Nucleus accumbens (tissue), 56 donors: ENCODE measurements at places on chromosomes 1 and 21.

GRCh38 chr1:201983380-201983805, 945 bp downstream of the RNPEP start:
- no peak for DNase-seq

DNA sequence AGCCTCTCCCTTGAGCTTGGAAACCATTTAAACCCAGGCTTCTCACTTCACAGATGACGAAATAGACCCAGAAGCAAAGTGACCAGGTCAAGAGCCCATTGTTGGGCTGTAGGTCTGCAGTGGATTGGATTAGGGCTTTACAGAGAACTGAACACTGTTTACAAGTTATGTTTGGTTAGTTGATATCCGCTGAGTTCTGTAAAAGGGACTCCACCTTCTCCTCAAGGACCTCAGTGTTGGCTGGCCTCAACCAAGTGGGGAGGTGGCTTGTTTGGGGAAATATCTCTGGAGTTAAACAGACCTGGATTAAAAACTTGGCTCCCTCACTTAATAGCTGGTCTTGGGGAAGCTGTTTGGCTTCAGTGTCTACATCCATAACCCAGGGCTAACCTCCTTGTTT, 88.1 kb downstream of the UCK2 start:
- no peak for DNase-seq

- DNase-seq = no peak
These were observed 230.5 kb upstream of the CAMK1G start for GRCh38 chr1:209353053-209353452.

DNA sequence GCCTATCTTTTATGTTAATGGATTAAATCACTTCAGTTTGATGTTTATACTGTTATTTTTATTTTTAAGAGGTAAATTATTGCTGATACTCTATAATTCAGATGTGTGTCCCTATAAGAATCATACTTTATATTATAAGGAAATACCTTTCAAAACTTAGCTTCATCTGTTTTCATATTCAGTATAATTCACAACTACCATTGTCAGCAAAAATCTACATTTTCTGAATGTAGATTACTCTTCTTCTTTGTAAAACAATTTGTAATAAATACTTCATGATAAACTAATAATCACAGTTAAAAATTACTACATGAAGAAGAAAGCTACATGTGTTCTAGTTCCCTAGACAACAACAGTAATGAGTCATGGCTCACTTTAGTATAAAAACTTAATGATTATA, 115.4 kb upstream of the SERTAD4 start:
- no peak for DNase-seq

DNA sequence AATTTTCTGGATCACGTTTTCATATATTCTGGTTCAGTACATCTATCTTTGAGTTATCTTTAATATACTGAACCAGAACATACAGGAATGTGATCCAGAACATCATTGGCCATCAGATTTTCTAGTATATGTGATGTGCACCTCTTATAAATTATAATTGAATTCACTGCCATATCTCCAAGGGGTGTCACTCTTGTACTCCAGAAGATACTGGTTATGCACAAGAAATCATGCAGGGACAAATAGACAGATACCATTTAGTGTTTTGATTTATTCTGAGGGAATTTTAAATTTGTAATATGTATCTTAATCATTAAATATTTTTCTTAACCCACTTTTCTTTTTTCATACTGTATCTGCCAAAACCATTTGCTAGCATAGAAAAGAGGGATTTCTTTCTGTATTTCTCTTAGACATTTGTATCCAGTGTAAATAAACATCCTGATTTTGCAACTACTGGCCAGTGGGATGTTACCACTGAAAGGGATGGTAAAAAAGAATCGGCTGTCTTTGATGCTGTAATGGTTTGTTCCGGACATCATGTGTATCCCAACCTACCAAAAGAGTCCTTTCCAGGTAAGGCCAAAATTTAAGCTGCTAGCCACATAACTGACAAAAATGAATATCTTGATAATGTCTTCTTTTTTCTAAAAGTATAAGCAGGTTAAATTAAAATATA, 16.7 kb downstream of the FMO3 start:
- DNase-seq = no peak

DNA sequence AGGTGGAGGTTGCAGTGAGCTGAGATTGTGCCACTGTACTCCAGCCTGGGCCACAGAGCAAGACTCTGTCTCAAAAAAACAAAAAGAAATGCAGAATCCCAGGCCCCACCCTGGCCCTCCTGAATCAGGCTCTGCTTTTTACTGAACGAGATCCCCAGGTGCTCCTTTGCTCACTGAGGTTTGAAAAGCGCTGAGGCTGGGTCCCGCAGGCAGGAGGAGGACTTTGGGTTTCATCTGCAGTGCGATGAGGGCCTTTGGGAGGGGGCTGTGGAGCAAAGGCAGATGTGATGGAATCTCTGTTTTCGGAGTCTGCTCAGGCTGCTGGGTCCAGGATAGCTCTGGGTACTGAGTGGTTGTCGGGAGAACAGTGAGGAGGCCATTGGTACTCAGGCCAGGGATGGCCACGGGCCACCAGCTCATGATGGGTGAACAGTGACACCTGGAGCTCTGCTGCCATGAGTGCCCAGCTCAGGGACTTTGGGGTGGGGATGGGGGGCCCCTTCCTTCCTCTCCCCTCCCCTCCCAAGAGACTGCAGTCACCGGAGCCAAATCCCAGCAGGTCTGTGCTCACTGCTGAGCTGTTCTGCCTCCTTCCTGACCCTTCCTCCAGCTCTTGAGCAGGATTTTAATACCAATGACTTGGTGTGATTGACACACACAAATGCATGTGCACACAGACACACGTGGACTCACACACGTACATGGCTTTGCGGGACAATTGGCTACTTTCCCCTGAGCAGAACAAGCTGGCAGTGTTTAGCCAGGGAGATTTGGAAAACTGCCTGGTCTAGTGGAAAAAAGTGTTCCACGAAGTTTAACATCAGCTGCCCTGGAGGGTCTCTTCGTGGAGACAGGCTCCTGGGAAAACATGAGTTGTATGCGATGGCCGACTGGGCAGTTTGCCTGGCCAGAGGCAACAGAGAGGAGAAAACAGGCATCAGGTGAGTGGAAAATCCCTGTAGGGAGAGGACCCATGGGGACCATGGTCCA, 3.6 kb upstream of the DHRS3 start:
- peak; percentile 16 for DNase-seq

DNA sequence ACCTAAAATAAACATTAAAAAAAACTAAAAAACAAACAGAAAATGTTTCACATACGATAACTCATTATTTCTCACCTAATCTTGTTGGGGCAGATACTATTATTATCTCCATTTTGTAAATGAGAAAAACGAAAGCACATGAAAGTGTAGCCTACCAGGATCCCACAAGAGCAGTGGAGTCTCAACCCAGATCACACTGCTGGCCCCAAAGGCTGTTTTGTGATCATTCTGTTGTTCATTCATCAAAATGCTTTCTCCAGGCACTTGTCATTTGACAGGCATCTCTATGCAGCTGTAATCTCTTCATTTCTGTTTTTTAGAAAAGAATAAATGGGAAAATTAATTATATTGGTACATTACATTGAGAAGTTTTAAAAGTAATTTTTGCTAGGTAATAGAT, 67.5 kb downstream of the AK5 start:
- DNase-seq = no peak
